Posterior vena cava (tissue), 2 donors: ENCODE measurements at places on chromosomes 11 and 22. TPM values are rescaled to one million over a fixed set of nuclear protein-coding genes. Genes with fewer than 3 reads are reported as not detected.

TEX54 gene
- not detected for total RNA-seq

APLNR gene
- 14.6 TPM for total RNA-seq

DCDC1 gene
- total RNA-seq: 0.14 TPM

ANO5 gene
- total RNA-seq: 2.3 TPM

GGTLC3 gene
- not detected for total RNA-seq

MS4A3 gene
- total RNA-seq: not detected

PRAME gene
- not detected for total RNA-seq

TRIM5 gene
- total RNA-seq: 18.1 TPM

KDM4D gene
- 0.71 TPM for total RNA-seq

SLC22A6 gene
- not detected for total RNA-seq

CBLIF gene
- not detected for total RNA-seq

OR2AG2 gene
- not detected for total RNA-seq

PRR14L gene
- total RNA-seq: 33.6 TPM

NDUFC2 gene
- total RNA-seq: 148 TPM

OR8G1 gene
- total RNA-seq: not detected

MOGAT2 gene
- total RNA-seq: not detected

NTM gene
- 8.2 TPM for total RNA-seq

DENND6B gene
- total RNA-seq: 2.5 TPM

MYOD1 gene
- not detected for total RNA-seq

KCTD14 gene
- total RNA-seq: 0.38 TPM

RPS6KA4 gene
- total RNA-seq: 33.5 TPM

MPZL3 gene
- total RNA-seq: 0.52 TPM

SYT13 gene
- total RNA-seq: 0.09 TPM

IRAG1 gene
- 348 TPM for total RNA-seq

VWA5A gene
- 22.0 TPM for total RNA-seq

SYT8 gene
- not detected for total RNA-seq

KIRREL3 gene
- total RNA-seq: 0.10 TPM

HOATZ gene
- not detected for total RNA-seq

FZD4 gene
- 42.4 TPM for total RNA-seq

KMT2A gene
- 47.3 TPM for total RNA-seq

MMP1 gene
- total RNA-seq: 0.46 TPM

CYTH4 gene
- total RNA-seq: 31.7 TPM

SCN3B gene
- total RNA-seq: 2.8 TPM

UBQLNL gene
- total RNA-seq: 0.38 TPM

SULT4A1 gene
- not detected for total RNA-seq

TSGA10IP gene
- not detected for total RNA-seq

OR6T1 gene
- total RNA-seq: not detected

MAPK8IP2 gene
- total RNA-seq: 0.24 TPM

NXPE2 gene
- total RNA-seq: 0.57 TPM

MS4A1 gene
- 1.8 TPM for total RNA-seq

CDC42EP2 gene
- 16.2 TPM for total RNA-seq

XPNPEP3 gene
- total RNA-seq: 11.7 TPM

MIOX gene
- not detected for total RNA-seq

LUZP2 gene
- 0.28 TPM for total RNA-seq

P2RX3 gene
- total RNA-seq: not detected

ASPHD2 gene
- 0.67 TPM for total RNA-seq

UCP3 gene
- total RNA-seq: 1.9 TPM

MCAM gene
- 528 TPM for total RNA-seq

PLAAT5 gene
- total RNA-seq: 0.86 TPM

JAML gene
- 3.8 TPM for total RNA-seq
